ENCODE measurements at places on chromosomes 13 and 19. TPM values are rescaled to one million over a fixed set of nuclear protein-coding genes. Genes with fewer than 3 reads are reported as not detected.

GRCh38 chr19:42216653-42217519, 591 bp downstream of the DEDD2 start:
- no peak for DNase-seq

DNA sequence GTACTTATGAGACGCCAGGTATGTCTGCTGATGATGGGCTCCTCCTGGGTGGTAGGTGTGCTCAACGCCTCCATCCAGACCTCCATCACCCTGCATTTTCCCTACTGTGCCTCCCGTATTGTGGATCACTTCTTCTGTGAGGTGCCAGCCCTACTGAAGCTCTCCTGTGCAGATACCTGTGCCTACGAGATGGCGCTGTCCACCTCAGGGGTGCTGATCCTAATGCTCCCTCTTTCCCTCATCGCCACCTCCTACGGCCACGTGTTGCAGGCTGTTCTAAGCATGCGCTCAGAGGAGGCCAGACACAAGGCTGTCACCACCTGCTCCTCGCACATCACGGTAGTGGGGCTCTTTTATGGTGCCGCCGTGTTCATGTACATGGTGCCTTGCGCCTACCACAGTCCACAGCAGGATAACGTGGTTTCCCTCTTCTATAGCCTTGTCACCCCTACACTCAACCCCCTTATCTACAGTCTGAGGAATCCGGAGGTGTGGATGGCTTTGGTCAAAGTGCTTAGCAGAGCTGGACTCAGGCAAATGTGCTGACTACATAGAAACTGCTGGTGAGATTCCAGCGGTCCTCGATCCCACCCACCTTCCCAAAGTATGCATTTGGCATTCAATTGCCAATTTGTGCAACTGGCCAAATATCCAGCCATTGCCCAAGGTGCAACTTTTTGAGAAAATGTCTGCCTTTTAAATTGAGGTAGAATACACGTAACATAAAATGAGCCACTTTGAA, 10.2 kb downstream of the OR2Z1 start:
- DNase-seq = no peak

DNA sequence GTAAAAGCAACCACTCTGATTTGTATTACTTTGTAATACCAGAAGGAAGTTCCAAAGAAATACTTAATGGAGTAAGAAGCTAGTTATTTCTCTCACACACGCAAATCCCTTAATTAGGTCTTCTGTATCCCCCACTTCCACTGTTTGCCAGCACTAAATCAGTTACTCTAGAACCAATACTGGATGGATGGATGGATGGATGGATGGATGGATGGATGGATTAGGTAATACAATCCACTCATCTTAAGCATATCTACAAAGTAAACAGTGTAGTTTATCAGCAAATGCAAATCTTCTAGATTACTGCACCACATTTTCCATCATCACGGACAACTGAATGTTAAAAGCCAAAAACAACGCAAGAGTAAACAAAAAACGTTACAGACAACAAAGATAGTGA, 5.2 kb upstream of the EFNB2 start:
- no peak for DNase-seq

- no peak for DNase-seq
These were observed 1.3 kb upstream of the PPAN start for GRCh38 chr19:10104665-10105508.

- DNase-seq = no peak
These were observed 199.2 kb downstream of the DLEU7 start for GRCh38 chr13:50644081-50644871.

Gene ATXN8OS
- total RNA-seq = not detected

Gene ZNF582
- 3.1 TPM for total RNA-seq
